ENCODE measurements at places on chromosomes 16 and 17.

- DNase-seq, result no peak
Observed at GRCh38 chr16:10921536-10922327, 20.5 kb downstream of the DEXI start.

DNA sequence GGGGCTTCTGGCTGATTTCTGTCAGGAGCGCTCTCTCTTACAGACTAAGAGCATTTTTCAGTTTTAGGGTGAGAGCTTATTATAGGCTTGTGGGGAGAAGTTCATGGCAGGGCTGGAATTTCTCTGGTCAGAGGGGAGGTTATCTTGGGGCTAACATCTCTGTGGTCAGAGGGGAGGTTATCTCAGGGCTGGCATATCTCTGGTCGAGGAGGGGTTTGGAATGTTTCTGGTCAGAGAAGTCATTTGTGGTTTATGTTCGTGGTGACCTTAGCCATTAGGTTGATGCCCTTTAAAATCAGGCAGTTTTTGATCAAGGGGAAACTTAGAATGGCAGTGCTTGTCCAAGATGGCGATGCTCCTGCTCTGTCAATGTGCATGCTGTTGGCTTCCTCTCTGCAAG, 10.8 kb upstream of the USP31 start:
- DNase-seq, result no peak

DNA sequence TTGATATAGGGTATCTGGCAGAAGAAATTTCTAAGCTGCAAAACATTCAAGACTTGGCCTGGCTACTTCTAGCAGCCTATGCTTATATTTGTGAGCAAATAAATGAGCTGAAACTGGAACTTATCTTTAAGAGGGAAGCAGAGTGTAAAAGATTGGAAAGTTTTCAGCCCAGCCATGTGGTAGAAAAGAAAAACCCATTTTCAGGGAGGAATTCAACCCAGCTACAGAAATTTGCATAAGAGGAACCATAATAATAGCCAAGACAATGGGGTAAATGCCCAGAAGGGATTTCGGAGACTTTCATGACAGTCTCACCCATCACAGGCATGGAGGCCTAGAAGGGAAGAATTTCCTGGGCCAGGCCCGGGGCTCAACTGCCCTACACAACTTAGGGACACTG, 31.7 kb downstream of the RNF112 start:
- DNase-seq, result no peak

GRCh38 chr16:79004309-79004708, 596.2 kb downstream of the MAF start:
- no peak for DNase-seq

GRCh38 chr16:28326881-28327610, 34.7 kb downstream of the SBK1 start:
- no peak for DNase-seq

DNA sequence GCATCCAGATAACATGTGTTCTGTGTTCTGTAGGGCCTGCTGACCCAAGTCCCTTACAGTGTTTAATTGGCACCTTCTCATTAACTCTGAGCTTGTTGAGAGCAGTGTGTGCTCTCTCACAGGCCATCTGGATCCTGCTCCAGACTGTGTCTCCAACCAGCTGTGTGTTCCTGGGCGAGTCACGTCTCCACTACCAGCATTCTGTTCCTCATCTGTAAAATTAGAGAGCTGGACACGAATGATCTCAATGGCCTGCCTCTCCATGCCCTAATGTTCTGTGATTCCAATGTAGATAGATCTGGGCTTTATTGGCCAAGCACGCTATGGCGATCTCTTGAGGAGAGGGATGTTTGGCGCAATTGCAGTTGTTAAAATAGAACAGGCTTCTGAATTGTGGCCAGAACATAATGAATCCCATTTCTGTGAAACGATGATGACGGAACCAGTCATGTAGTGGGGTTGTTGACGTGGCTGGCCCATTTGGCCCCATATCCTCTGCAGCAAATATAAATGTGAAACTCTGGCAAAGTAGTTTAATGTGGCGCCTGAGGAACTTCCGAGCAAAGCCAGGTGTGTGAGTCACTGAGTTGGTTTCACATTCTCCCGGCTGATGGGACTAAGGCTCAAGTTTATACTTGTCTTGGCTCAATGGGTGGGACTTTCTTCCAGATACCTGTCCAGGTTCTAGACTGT, 22.2 kb downstream of the TBX4 start:
- DNase-seq, result no peak

DNA sequence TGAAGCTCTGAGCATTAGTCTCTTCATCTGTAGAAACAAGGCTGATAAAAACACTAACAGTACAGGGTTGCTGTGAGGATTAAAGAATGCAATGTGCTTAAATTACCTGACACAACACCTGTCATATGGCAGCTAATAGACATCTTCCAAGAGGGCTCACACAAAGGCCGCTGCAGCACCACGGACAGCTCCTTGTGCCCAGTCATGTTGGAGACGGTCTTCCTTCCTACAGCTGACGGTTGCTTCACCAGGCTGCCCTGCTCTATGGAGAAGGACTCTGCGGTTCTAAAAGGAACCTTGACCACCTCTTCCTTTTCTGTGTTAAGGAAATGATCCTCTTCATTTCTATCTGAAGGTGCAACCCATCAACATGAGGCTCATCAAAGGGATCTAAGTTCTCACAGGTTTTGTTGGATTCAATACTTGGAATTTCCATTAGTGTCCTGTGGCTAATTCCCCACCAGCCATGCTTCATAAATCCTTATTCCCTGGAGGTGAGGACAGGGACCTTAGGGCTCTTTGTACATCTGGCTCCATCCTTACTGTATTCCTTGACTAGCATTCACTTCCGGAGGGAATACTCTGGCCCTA, 138.9 kb upstream of the CES5A start:
- peak; percentile 1 for DNase-seq

DNA sequence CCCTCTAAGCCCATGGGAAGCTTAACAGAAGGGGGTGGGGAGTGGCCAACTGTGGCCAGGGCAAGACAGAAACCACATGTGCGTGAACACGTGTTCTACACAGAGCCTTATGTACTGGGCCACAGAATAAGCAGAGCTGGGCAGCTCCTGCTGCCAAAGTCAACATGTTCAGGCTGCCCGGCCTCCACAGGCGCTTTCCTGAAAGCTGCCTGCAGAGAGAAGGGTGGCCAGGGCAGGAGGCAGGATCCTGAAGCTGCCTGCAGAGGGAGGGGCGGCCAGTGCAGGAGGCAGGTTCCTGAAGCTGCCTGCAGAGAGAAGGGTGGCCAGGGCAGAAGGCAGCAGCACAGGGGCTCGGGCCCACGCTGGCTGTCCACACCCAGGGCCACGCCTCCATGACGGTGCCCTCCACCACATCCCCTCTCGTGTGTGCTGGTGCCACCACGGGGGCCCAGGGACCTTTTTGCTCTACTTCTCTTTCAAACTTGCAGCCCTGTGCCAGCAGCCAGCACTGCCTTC, 79.5 kb downstream of the ANKRD11 start:
- no peak for DNase-seq

- DNase-seq, result peak; percentile 62
Observed at GRCh38 chr17:40111221-40112128, 10.3 kb upstream of the MSL1 start.

GRCh38 chr17:41835214-41835799, 725 bp downstream of the NT5C3B start:
- DNase-seq, result no peak

DNA sequence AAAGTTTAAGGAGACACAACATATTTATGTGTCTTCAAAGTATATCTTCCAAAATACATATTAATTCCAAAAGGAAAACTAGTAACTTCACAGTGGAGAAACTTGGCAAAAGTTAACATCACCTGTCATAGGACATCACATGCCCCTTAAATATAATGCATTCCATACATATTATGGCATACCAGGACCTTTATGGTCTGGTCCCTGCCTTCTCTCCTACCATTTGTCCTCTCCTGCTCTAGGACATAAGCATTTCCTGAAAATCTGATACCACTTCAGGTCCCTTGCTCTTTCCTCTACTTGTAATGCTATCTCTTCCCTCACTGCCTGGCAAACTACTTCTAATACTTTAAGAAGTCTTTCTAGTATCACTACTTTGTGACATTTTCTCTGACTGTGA, 168.1 kb upstream of the RBL2 start:
- no peak for DNase-seq

GRCh38 chr16:569445-570254, at the start of gene PIGQ:
PIGQ (plus strand) TSS chr16:569968; CDS start chr16:574075, 4,107 bp downstream.
- peak; percentile 47 for DNase-seq

GRCh38 chr17:41382394-41382793, 288 bp upstream of the KRT34 start:
- DNase-seq, result no peak

- no peak for DNase-seq
Observed at GRCh38 chr17:28777178-28777577, 33.4 kb downstream of the TRAF4 start.

- no peak for DNase-seq
Observed at GRCh38 chr17:75088465-75089417, 987 bp downstream of the SLC16A5 start.

- DNase-seq, result no peak
Observed at GRCh38 chr16:8299635-8300034, 290.7 kb downstream of the TMEM114 start.

GRCh38 chr17:48002266-48002915, 31.5 kb downstream of the CDK5RAP3 start:
- DNase-seq, result no peak

GRCh38 chr16:2086812-2087747, 39.3 kb downstream of the TSC2 start:
- no peak for DNase-seq
